ENCODE measurements at places on chromosomes 12 and 14. TPM values are rescaled to one million over a fixed set of nuclear protein-coding genes. Genes with fewer than 3 reads are reported as not detected.
A peak's percentile ranks its signal among the peaks of the same experiment; 100 is the strongest.

Gene TTC9
- 4.2 TPM for total RNA-seq

GRCh38 chr12:124434354-124434753, 133.1 kb downstream of the NCOR2 start:
- DNase-seq = no peak

- DNase-seq = no peak
These were observed 356.4 kb upstream of the SEL1L start for GRCh38 chr14:81890020-81890419.

DNA sequence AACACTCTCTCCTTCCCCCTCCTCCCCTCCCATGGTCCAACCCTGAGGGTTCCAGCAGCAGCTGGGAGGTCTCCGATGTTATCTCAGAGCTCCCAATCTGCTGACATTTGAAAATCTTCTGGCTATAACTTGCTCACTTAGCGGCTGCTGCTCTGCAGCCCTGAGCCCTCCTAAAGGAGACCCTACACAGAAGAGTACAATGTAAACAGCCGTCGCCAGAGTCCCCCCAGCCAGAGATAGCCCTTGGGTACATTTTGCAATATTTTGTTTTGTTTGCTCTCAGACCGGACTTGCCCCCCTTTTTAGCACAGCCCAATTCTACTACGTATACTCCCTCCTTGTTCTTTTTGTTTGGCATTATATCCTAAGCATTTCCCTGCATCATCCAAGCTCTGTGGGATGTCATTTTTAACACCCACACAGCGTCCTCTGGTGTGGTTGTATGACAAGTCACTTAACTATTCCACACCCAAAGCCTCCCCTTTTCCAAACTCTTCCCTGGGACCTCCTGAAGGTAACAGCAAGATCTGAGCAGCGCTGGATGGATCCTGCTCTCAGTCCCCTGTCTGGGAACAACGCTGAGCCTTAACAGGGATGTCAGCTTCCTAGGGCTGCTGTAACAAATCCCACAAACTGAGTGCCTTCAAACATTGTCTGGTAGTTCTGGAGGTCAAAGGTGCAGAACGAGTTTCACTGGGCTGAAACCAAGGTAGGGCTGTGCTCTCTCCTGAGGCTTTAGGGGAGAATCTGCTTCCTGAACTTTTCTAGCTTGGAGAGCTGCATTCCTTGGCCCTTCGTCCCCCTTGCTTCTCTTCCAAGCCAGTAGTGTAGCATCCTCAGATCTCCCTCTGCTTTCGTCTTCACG, 25.3 kb upstream of the TCL1B start:
- no peak for DNase-seq

GRCh38 chr12:47785887-47786661, 13.0 kb downstream of the SLC48A1 start:
- DNase-seq = no peak

Gene KRT3
- not detected for total RNA-seq

GRCh38 chr14:80621701-80622100, 319.8 kb downstream of the CEP128 start:
- DNase-seq = no peak

Gene SLCO1B1
- total RNA-seq = 0.21 TPM

Gene USP44
- total RNA-seq = 20.0 TPM

DNA sequence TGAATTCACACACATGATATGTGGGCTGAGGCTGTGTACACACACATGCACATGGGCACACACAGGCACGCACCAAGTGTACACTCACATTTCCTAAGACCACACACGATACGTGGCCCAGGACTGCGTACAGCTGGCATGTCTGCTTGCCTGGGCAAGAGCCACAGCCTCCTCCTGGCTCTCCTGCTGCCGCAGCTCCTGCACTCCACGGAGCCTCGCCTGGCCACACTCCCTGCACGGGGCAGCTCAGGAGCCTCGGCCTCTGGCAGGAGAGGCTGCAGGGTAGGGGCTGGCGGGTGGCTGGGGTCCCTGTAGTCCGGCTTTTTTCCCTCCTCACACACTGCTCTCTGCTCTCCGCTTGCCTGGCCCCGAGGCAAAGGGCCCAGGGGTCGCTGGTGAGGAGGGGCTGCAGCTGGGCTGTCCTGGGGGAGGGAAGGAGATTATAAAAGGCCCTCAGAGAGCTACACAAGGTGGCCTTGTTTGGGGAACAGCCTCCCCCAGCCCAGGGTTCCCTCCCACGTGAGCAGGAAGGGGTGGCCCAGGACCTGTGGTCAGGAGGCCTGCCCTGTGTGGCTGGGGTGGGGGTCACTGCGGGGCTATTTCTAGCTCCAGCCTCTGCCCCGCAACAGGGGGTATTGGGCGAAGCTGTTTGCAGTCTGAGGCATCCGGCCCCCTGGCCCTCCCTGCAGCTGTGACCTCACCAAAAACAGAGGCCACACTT, 89.0 kb upstream of the SFSWAP start:
- peak; percentile 75 for DNase-seq

Gene RIN3
- total RNA-seq = 12.1 TPM

GRCh38 chr12:50005175-50005574, 20.1 kb downstream of the RACGAP1 start:
- no peak for DNase-seq

- no peak for DNase-seq
These were observed 29.8 kb upstream of the STRAP start for GRCh38 chr12:15852383-15852782.

Gene DGKA
- total RNA-seq = 17.1 TPM

GRCh38 chr12:12665194-12665593, 30.8 kb downstream of the GPR19 start:
- DNase-seq = no peak

DNA sequence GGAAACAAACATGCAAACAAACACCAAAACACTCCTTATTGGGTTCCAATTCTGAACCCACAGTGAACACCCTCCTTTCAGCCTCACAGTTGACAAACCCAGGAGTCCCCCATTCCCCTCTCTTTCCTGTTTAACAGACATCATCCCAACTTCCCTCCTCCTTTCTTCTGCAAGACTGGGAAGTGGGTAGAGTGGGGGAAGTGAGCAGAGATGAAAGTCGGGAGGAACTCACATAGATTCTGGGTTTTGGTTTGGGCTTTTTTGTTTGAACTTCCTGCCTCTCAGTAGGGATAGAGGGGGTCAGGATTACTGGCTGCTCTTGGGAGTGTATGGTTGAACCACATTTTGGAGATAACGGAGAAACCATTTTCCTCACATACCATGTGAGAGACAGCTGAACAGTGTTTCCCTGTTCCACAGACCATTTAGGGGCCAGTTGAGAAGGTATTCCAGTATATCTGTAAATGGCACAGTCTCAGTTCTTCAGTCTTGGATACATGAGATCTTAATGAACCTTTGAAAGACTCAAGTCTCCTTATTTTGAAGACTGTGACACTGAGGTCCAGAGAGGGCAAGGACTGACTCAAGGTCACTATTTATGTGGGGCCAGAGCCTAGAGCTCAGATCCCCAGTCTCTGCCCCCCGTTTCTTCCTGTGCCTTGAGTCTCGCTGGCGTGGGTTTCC, 3.9 kb upstream of the GPR84 start:
- no peak for DNase-seq

Gene TSHR
- not detected for total RNA-seq

GRCh38 chr14:57051633-57052032, 217.1 kb downstream of the EXOC5 start:
- no peak for DNase-seq

- no peak for DNase-seq
These were observed 1.9 kb downstream of the ETV6 start for GRCh38 chr12:11651381-11651780.

GRCh38 chr14:89638891-89639290, 221.9 kb upstream of the FOXN3 start:
- DNase-seq = no peak

- DNase-seq = no peak
These were observed 144.3 kb downstream of the BCL11B start for GRCh38 chr14:99127651-99128167.

GRCh38 chr14:85601246-85601645, 71.3 kb downstream of the FLRT2 start:
- DNase-seq = no peak

DNA sequence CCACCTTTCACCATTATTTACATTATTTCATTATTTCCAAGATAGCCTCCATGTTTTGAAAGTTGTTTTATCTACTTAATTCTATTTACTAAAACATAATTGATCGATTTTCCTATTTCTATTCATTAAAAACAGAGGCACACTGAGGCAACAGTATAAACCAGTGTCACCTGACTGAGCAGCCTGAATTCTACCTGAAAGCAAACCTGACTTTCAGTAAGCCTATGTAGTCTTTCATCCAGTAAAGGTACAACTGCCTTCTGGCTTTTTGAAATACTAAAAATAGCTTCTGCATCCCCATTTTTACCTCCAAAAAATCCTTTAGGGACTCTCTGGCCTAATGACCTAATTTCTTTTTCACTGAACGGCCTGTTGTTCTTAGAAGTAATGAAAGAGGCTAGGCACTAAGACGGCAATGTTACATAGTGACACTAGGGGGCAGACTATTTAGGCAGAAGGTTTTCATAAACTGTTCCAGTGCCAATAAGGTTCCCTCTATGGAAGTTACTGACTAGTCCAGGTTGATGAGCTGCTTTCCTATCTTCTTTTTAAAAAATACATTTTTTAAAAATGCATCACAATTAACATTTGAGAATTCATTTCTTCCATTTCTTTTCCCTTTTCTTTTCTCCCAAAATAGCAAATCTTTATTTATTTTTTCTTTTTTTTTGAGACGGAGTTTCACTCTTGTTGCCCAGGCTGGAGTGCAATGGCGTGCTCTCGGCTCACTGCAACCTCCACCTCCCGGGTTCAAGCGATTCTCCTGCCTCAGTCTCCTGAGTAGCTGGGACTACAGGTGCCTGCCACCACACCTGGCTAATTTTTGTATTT, 17.5 kb downstream of the ANAPC5 start:
- DNase-seq = no peak

DNA sequence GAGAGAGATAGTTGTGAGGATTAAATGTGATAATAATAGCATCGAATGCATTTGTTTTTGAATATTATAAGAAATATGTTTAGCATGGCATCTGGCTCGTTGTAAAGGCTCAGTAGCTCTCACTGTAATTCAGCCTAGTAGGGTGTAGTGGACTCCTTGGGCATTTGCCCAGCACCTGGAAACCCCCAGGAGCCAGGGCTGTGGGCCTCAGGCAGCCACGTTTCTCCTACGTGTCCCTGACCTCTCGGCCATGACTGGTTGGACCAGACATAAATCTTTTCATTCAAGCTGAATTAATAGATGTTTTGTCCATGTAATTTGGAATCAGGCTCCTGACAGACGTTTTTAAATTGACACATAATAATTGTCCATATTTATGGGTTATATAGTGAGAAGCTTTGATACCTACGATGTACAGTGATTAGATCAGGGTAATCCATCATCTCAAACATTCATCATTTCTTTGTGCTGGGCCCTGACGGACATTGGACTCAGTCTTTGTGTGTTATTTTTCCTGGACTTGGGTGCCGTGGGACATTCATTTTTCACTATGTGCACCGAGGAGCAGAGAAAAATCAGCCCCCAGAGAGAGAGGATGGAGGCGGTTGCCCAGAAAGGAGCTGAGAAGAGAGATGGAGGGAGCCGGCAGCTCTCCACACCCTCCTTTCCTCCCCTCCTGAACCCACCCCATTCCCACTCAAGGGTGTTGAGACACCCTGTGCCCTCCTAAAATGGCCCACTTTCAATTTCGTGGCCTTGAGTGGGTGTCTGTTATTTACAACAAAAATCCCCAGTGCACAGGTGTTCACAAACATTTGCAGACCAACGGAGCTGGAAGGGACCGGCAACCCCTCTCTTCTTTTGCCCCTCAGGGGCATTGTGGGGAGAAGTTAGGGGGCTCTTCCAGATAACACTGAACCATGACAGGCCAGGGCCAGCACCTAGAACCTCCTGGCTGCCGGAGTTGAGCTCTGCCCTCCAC, 296.4 kb downstream of the DPF3 start:
- DNase-seq = no peak

- no peak for DNase-seq
These were observed 13.7 kb downstream of the YY1 start for GRCh38 chr14:100252684-100253083.

- DNase-seq = no peak
These were observed 28.5 kb downstream of the FMNL3 start for GRCh38 chr12:49678711-49679110.

DNA sequence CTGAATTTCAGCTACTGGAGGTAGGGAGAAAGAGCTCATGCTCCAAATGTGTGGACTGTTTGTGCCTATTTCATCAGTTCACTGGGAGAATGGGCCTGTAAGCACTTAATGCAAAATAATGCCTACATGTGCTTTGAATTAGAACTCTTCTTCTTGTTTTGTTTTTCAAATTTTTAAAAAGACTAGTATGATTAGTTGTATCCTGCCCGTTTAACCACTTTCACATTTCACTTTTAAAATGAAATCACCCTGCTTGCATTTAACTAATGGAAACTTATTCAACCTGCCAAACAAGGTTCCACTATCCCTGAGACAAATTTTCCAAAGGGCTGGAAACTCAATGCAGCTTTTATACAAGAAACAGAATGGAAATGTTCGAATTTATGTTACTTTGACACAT, 79.7 kb downstream of the SAMD4A start:
- DNase-seq = no peak

DNA sequence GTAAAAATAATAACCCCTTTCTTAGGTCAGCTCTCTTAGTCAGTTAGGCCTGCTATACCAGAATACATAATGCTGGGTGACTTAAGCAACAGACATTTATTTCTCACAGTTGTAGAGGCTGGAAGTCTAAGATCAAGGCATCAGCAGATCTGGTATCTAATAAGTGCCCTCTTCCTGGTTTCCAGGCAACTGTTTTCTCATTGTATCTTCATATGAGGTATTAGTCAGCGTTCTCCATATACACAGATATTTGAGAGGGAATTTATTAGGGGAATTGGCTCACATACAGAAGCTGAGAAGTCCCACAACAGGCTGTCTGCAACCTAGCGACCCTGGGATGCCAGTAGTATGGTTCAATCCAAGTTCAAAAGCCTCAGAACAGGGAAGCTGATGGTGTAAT, 896.0 kb downstream of the GALC start:
- DNase-seq = no peak

Gene FAM90A1
- not detected for total RNA-seq

Gene CAPZA3
- total RNA-seq = not detected

GRCh38 chr12:108827941-108828340, 29.4 kb downstream of the SSH1 start:
- no peak for DNase-seq

DNA sequence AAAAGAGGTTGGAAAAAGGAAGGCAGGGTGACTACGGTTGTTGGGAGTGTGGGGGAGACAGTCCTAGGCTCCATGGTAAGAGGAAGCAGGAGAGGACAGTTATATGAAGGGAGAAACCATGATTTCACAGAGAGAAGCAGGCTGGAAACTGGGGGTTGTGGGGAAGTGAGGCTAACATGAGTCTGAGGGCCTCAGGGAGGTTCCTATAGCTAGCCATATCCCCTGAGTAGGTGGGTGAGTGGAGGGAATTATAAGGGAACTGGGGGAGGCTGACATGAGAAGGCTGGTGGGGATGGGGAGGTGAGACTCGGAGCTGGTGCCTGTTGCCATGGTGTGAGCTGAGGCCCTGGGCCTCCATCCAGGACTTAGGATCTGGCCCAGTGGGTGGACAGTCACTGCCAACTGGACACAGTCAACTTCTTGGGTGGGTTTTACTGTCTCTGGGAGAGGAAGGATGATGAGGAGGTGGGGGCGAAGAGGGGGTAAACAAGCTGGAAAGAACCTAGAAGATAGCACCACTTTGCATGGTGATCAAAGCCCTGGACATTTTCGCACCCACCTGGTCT, 1.4 kb downstream of the RNASE13 start:
- DNase-seq = no peak
